ENCODE measurements at places on chromosomes 13 and 19.

- DNase-seq = no peak
These were observed 149.5 kb downstream of the SLITRK1 start for GRCh38 chr13:83732755-83733154.

GRCh38 chr13:39811051-39811450, 155.6 kb downstream of the COG6 start:
- peak; percentile 27 for DNase-seq

GRCh38 chr19:17202249-17202648, 12.9 kb upstream of the USE1 start:
- DNase-seq = no peak

- DNase-seq = no peak
These were observed 1114.5 kb upstream of the ATXN8OS start for GRCh38 chr13:68993154-68993553.

Data from KG1 (cell line).